ENCODE measurements at places on chromosomes 6 and 20.

GRCh38 chr6:107625264-107625663 is 135.3 kb downstream of the SOBP start:
- no peak for DNase-seq

DNA sequence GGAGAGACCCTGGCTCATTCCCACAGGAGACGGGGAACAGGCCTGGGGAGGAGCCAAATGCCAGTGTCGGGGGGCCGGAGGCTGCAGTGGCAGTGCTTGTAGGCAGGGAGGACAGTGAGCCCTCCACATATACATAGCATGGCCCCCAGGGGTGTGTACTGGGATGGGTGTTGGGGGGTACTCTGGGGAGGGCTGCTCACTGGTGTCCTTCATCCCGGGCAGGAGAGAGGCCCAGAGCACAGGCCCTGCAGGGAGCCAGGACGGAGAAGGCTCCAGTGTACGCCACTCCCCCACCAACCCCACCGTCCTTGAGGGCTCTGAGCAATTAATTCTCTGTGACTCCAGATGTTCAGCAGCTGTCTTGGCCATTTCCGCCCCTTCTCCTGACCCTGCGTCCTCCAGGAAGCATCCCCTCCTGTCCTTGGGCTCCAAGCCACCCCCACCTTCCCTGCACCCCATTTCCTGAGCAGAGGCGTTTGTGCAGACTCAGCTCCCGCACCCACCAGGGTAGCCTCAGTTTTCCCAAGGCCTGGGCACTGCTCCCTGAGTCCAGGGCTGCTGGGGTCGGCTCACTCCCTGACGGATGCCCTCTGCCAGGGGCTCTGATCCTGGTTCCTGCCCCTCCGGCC is 3.4 kb upstream of the ABHD16B start:
- peak; percentile 68 for DNase-seq

- no peak for DNase-seq
Measured at GRCh38 chr6:159976686-159977254, 7.9 kb downstream of the IGF2R start.

DNA sequence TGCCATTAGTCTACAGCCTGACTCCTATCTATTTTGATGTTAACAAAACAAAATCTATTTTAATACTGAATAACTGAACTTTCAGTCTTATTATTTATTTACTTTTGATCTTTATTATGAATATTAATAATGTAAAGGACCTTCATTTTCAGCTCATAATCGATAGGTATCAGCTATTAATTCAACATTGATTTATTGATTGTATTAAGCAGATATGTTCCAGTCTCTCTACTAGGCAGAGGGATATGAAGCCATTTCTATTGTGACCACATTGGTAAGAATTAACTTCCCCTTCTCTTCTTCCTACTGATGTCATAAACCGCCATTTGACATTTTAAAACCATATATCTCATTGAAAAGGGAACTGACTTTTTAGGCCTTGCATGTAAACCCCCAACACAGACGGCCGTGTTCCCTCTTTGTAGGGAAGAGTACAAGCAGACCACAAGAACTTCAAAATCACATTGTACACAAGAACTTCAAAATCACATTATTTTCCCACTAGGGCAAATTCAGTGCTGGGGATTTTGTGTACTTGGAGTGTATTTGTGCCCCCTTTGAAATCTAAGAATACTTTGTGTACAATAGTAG is 69.5 kb upstream of the FABP7 start:
- no peak for DNase-seq

- DNase-seq = peak; percentile 79
Measured at GRCh38 chr6:31401403-31401802, 2.0 kb upstream of the MICA start.

DNA sequence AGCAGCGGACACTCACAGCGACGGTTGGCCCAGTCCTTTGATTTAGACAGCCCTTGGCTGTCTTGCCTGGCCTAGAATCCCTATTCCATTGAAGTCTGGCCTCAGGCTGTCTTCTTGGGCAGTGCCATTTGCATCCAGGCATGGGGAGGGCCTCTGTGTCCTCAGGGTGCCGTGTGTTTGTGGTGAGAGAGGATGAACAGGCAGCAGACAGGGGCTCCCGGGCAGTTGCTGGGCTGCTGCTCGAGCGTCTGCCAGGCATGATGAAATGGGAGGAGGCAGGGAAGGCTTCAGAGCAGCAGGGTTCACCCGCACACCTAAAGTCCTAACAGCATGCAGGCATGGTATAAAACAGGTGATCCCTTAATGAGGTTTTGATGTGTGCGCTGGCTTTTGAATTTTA is 126.9 kb downstream of the SOBP start:
- no peak for DNase-seq

DNA sequence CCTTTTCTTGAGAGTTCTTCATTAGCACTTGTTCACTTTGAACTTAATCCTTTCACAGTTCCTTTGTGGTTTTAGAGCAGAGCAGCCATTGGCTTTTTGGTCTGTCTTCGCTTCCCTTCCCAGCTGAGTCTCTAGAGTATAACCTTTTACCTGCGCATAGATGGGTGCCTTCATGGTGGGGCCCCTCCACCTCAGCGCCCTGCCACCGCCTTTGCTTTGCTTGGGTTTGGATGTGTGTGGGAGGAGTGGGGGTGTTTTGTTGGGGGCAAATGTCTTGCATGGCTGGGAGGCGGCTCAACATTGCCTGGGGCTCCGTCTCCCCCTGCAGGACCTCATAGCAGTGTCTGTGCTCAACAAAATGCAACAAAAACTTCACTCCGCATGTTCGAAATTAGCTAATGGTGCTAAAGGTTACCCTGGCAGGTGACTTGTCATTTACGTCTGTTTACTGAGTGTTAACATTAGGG is 11.9 kb downstream of the PYGB start:
- DNase-seq = no peak

GRCh38 chr20:8449123-8449522 is 317.1 kb downstream of the PLCB1 start:
- no peak for DNase-seq

- DNase-seq = no peak
Measured at GRCh38 chr20:37940858-37941257, 37.9 kb downstream of the VSTM2L start.

- peak; percentile 59 for DNase-seq
Measured at GRCh38 chr6:168031411-168031971, 34.0 kb downstream of the KIF25 start.

DNA sequence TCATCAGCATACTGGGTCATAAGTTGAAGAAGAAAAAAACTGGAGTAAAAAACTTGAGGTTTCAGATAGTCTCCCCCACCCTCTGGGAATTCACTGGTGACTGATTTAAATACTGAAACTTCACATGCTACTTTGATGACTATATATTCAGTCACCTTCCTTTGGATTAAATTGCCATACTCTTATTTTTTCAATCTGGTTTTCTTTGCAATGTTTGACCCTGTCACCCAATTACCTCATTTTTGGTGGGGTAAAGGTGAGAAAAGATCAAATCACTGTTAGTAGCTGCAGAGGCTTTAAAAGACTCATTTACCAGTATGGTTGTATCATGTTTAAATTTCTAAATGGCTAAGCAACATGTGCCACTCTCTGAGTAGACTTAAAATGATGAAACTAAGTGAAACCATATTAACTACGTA is 862.7 kb upstream of the FLRT3 start:
- DNase-seq = no peak

DNA sequence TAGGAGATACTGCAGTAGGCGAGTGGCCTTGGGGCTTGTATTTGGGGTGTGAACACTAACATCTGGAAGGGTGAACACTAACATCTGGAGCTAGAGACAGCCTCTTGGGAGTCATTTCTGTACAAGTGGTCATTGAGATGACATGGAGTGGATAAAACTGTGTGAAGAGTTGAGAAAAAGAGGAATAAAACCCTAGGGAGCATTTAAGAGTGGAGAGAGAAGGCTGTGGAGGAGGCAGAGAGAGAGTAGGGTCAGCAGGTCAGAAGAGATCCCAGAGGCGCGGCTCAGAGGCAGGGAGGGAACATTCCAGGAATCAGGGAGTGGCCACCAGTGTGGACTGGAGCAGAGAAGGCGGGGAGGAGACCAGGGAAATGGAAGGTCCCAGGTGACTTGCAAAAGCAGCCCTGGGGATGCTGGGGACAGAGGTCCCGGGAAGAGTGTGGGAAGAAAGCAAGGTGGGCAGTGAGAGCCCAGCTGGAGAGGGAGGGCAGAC is 202.0 kb upstream of the RNF24 start:
- peak; percentile 51 for DNase-seq

DNA sequence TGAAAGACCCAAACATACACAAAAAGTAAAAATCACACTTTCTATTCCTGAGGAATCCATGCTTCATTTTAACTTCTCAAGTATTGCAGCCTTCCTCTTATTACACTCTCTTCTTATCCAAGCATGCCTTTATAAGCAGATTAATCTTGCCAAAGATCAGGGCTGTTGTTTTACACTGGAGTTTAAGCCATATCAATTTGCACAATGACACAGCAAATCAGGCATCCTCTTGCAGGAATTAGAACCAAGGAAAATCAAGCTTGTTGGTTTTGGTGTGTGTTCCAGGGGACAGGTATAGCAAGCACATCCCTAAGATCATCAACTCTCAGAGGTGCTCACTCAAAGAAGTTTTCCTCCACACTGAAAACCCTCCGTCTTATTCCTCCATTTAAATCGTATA is 69.5 kb downstream of the CYP39A1 start:
- peak; percentile 7 for DNase-seq

DNA sequence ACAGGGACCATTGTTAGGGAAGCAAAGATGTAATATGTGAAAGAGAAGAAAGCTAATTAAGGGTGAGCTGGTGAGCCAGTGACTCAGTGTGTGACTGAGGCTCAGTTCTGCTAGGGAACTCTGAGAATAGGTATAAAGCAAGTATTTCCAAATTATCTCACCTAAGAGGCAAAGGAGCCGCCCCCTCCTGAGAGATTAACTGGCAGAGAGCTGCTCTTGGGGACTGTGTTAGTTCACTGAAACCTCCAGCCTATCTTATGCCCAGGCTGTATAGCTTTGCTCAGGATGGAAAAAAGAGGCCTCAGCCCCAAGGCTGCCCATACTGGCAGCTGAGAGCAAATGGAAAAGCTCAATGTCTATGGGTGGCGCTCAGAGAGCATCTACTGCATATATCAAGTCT is 152.0 kb downstream of the PAK5 start:
- DNase-seq = no peak

DNA sequence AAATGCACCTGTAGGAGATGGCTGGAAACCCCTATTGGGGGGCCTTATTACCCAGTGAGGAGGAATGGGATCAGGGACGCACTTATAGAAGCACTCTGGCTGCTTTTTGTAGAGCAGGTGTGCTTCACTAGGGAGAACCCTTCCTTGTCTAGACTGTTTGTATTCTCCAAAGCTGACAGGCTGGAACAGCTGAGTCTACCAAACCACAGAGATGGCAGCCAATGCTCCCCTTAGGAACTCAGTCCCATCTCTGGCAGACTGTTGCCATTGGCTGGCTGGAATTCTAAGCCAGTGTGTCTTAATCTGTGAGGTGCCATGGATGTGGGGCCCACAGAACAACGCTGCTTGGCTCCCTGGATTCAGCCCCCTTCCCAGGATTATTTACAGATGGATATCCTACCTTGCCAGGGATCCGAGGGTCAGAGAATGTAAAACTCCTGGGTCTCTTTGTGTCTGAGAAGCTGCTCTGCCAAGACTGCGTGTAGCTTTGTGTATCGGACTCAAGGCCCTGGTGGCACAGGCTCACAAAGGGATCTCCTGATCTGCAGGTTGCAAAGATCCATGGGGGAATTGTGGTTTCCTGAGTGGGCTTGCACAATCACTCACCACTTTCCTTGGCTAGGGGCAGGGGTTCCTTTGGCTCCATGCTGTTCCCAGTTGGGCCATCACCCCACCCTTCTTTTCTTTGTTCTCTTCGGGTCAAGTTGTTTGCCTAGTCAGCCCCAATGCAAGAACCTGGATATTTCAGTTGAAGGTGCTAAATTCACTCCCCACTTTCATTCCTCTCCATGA is 26.1 kb downstream of the C6orf52 start:
- no peak for DNase-seq

GRCh38 chr6:42482174-42482573 is 30.4 kb upstream of the TRERF1 start:
- DNase-seq = peak; percentile 83

DNA sequence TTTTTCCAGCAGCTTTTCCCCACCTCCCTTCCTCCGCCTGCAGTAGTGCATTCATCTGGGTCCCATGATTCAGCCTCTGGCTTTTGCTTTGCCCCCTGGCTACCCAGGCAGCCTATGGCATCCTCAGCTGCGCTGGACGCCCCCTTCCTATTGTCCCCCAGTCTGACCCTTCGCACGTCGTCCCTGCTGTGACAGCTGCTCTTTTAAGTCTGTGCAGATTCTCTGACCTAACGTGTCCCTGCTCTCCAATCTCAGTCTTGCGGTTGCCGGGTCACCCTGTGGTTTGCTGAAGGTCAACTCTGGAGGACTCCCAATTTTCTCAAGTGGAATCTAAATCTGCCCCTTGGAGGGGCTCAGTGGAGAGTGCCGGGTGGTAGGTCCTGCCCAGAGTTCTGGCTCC is 294.3 kb downstream of the CDC5L start:
- DNase-seq = peak; percentile 47

DNA sequence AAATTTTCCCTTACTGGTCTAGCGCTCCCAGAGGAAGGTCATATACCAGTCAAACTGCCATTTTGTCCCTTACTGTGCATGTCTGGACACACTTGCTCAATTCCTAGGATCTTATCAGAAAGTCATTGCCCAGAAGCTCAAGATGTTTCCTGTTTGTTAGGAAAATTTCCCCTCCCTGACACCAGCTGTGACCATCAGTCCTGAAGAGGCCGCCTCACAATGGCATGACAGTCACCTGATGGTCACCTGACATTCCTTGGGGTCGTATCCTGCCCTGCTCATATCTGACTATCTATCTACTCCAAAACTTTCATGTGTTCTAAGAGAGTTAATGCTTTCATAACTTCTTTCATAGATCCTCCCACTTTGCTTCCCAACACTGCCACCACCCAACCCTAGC is 219.9 kb downstream of the OTOR start:
- no peak for DNase-seq

DNA sequence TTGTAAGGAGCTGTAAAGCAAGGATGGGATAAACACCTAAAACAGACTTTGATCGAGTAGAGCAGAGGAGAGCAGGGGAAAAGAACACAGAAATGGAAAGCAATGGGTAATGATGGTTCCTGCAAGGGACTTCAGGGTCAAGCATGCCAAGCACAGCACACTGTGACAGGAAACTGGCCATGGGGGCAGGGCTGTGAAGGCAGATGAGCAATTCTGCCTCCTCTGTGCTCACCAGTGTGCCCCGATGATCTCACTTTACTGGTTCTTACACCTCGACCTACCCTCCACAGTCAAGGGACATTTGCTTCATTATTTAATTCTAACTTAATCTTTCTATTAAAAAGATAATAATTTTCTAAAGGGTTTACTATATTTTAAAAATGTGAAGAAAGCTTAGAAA is 21.6 kb upstream of the MYB start:
- DNase-seq = no peak

- DNase-seq = no peak
Measured at GRCh38 chr20:16904751-16905150, 156.6 kb downstream of the OTOR start.

- DNase-seq = no peak
Measured at GRCh38 chr6:163712566-163712961, 298.0 kb downstream of the QKI start.

GRCh38 chr6:147486683-147487082 is 21.8 kb upstream of the SAMD5 start:
- no peak for DNase-seq

All from fibroblast of villous mesenchyme (primary cell).